ENCODE measurements at places on chromosomes 2 and 18. TPM values are rescaled to one million over a fixed set of nuclear protein-coding genes. Genes with fewer than 3 reads are reported as not detected.

SAG gene
- total RNA-seq: not detected

- no peak for DNase-seq
Observed at GRCh38 chr2:120699292-120699691, 36.4 kb upstream of the GLI2 start.

DNA sequence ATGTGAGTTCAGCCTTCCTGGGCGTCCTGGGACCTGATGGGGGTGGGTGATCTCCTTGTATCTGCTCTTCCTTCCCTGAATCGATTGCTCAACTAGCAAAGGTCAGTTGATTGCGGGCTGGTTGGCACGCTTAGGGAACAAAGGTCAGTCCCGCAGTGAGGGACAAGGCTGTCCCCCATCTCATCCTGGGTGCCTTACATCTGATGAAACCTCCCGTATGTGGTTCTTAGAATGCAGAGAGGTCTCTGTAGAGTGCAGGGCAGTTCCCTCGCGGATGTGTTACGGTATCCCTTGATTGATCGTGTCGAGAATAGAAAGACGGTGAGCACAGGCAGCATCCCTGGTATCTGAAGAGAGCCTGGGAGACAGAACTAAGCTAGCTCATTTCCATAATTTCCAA, 56.4 kb upstream of the RBM44 start:
- DNase-seq: no peak

LRRC30 gene
- not detected for total RNA-seq

RIT2 gene
- not detected for total RNA-seq

EMILIN1 gene
- 41.0 TPM for total RNA-seq

DNA sequence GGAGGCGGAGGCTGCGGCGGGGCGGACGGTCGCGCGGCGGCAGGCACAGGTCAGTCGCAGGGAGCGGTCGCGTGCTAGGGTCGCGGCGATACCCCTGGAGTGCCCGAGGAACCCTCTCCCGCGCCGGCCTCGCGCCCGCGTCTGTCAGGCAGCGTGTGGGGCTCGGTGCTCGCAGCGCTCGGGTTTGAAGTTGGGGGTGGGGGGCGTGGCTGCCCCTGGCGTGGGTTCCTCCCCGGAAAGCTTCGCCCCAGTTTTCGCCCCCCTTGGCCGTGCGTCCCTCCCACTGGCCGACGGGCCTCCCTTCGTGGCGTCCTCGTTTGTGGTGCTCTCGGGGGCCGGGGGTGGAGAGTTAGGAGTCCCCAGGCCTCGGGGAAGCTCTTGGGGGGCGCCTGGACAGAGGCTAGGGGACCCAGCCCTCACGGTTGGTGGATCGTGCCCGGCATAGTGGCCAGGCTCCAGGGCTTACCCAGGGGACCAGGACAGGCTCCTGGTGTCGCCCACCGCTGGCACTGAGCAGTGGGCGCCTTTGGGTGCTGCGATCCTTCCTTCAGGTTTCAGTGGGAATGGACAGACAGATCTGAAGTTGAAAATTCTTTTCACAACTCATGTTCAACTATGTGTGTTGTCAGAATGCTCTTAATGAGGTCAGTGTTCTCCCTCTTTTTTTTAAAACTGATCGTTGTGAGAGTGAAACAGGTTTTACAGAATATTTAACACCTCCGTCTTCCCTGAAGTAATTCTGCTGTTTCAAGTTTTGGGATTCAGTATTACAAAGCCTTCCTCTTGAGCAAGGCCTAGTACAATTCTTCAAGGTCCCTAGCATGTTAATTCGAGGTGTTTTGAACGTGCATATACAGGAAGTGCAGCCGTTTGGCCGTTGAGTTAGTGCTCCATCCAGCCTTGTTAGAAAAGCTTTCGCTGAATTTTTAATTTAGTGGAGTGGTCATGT, 604 bp downstream of the RALBP1 start:
- no peak for DNase-seq

- no peak for DNase-seq
Observed at GRCh38 chr2:127721978-127722355, 20.7 kb downstream of the SFT2D3 start.

- DNase-seq: peak; percentile 66
Observed at GRCh38 chr2:70086278-70086837, 919 bp upstream of the PCBP1 start.

DNA sequence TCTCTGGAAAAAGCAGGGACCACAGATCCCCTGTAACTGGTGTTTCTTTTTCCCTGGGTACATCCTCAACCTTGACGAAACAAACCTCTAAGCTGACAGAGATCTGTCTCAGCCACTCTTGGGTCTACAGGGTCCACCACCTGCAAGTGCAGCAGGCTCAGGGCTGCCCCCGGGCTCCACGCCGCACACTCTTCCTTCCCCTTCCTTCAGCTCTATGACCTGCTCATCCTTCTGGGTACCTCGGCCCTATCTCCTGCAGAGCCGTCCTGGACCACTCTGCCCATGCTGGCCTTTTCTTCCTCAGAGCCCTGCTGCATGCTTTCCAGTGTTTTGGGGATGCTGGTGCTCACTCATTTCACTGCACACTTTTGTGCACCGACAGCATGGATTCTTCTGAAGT, 27.5 kb downstream of the TUBB6 start:
- DNase-seq: no peak

- no peak for DNase-seq
Observed at GRCh38 chr2:30656079-30656478, 151.2 kb downstream of the CAPN13 start.

DNA sequence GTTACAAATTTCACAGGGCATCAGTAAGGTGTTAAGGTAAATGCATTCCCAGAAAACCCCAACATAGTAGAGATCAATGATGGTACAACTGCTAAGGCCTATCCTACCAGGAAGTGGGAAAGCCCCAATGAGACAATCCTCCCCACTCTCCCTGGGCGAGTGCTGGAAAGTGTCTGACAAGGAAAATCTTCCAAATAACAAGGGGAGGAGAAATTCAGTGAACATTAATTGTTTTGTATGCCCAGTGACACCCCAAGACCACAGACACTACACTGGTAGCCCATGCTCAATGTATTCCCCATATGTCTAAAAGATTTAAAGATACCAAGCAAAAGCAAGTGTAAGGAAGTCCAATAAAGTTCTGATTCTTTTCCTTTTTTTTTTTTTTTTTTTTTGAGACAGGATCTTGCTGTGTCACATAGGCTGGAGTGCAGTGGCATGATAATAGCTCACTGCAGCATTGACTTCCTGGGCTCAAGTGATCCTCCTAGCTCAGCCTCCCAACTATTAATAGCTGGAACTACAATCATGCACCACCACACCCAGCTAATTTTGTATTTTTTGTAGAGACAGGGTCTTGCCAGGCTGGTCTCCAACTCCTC, 24.7 kb downstream of the B4GALT6 start:
- DNase-seq: no peak

DLX2 gene
- total RNA-seq: not detected

DNA sequence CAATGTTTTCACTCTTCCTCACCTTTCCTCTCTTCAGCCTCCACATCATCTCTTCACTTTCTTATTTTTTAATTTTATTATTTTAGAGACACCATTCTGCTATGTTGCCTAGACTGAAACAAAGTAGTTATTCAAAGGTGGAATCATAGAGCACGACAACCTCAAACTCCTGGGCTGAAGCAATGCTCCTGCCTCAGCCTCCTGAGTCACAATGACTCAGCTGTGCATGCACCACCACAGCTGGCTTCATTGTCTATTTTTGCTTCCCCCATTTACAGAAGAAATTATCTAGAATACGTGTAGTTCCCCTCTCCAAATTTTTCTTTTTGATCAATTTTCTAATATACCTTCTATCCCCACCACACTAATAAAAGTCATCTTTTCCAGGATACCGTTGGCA, 911.5 kb upstream of the SOX11 start:
- DNase-seq: no peak

OSR1 gene
- total RNA-seq: 4.1 TPM

DNA sequence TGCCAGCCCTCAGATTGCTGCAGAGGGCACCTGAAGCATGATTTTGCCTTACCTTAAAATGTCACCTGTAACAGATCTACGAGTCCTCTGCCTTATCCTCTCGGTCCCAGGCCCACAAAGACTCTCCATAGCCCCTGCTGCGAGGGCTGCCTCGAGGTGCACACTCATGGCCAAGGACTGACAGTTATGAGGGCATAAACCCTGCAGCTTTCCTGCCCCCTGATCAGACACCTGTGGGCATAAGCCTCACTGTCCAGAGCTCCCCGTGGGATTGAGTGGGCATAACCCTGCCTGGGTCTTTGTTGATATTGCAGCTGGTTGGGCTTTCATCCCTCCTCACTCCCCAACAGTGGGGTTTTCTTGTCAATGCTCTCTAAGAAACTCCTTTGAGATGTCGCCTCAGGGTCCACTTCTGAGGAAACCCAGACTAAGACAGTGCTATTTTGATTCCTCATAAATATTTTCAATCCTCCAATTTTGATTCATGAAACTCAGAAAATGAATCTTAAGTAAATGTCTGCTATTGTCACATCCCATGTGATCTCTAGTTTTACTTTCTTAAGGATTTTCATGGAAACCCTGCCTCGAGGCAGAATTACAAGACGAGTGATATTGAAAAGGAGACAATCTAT, 108.5 kb upstream of the NCK2 start:
- no peak for DNase-seq

REEP1 gene
- 14.1 TPM for total RNA-seq

DNA sequence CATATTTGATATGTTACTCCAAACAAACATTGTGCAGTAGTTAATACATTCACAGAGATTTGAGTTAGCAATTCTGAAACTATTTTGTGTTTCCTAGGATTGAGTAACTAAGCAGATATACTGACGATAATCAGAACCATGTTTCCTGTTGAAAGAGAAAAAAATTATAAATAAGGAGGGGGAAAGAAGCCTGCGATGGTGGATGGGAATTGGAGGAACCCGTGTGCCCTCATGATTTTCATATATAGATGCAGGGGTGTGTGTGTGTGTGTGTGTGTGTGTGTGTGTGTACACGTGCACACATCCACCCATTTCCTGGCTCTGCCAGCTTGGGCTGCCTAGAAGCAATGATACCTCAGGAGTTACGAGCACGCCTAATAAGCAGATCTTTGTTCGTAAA, 56.9 kb downstream of the LPIN2 start:
- DNase-seq: no peak

DNA sequence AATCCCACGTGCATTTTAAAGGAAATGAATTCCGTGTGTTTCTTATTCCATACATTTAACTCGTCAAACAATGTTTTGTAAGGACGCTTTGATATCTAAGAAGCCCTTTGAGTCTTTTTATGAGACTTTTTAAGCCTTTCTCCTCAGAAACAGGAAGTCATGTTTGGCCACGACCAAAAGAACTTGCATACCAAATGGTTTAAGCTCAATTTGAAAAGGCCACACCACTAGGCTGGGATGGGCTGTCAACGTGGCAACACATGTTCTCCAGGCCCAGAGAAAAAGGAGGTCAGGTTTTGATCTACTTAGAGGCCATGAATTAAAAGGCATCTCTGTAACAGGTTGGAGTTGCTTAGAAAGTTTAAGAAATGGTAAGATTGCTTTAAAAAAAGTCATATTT, 441.8 kb downstream of the CMPK2 start:
- DNase-seq: no peak

Data from transverse colon (tissue), 4 donors.